Mesenteric fat pad (tissue), 1 donor: ENCODE measurements at places on chromosomes 6 and 20. TPM values are rescaled to one million over a fixed set of nuclear protein-coding genes. Genes with fewer than 3 reads are reported as not detected.

GRCh38 chr20:15763366-15763765 is 809.9 kb downstream of the KIF16B start:
- no peak for DNase-seq

DNA sequence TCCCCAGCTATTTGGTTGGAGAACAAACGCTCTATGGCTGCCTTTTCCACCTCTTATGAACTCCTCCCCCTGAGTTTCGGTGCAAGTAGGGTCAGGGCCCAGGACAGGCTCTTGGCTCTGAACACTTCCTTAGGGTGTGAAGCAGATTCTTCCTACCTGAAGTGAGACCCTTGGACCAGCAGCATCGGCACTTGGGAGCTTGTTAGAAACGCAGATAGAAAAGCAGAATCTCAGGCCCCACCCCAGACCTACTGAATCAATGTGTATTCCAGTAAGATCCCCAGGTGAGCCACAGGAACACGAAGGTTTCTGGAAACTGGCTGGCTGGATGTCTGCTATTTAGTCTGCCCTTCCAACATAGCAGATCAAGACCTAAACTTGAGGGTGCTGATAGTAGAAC is 3.2 kb downstream of the FAM50B start:
- no peak for DNase-seq

DNA sequence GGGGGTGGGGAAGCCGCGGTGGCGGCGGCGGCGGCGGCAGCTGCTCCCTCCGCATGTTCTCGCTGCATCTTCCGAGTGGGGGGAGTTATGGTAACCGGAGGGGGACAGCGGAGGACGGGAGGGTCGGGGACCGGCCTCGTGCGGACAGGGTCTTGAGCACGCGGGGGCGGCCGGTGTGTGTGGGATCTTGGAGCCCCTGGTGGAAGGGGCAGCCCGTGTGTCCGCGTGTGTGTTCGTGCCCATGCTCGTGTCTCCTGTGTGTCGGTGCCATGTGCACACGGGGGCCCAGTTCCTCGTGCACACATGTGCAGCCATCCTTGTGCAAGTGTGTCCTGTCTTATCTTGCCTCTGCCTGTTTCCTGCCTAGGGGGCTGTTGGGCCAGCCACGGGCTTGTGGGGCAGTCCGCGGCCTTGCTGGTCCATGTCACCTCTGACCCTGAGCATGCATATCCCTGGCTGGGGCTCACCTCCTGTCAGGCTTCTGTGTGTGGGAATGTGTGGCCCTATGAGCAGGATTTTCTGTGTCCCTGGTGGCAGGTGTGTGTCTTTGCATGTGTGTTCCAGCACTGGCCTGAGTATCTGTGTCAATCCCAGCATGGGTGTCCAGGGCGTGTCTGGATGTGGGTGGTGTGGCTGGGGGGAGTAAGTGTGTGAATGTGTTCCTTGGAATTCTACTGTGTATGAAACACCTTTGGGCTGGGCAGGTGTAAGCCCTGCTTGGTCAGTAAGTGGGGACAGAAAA is 8.5 kb downstream of the SYNGAP1 start:
- DNase-seq = no peak

DNA sequence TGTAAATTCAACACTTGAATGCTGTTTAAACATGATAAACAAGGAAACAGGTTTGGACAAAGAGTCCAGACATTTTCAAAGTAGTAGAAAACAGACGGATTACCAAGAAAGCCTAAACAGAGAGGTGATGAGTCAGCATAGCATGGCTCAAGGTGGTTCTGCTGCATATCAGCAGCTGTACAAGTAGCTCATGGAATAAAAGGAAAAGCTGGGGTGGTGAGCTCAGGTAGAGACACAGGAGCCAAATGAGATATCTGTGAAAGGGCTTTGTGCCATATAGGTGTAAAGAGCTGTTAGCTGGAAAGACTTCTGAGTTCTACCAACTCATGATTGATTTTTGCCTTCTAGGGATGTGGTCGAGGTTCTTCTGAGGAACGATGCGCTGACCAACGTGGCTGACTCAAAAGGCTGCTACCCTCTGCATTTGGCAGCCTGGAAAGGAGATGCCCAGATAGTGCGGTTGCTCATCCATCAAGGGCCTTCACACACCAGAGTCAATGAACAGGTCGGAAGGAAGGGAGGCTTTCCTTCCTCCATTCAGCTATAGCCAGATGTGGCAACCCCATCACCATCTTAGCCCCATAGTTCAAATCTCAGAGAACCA is 80.7 kb downstream of the ANKS1A start:
- DNase-seq = no peak

- DNase-seq = no peak
Observed at GRCh38 chr20:46085179-46085851, 4.4 kb downstream of the NCOA5 start.

GRCh38 chr6:149851461-149852110 is 12.6 kb downstream of the LRP11 start:
- DNase-seq = no peak

DNA sequence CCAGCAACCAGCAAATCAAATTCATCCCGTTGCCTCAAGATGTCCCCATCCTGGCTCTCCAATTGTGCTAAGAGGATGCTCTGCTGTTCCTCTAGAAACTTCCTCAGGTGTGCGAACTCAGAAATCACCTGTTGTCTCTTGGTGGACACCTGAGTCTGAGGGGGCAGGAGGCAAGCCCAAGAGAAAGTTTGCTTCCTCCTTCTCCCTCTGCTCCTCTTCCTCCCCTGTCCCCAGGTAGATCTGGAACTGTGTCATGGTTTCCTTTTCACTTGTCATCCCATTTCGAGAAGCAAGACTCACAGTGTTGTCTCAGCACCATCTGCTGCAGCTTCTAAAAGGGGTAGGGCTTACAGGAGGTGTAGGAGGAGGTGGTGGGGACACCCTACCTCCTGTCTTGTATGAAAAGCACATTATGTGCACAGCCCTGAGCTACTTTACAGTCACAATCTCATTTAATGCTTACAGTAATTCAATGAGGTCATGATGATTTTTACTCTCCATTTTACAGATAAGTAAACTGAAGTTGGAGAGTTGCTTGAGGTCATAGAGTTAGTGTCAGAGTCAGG is 2.5 kb downstream of the TRIM10 start:
- DNase-seq = no peak

DNA sequence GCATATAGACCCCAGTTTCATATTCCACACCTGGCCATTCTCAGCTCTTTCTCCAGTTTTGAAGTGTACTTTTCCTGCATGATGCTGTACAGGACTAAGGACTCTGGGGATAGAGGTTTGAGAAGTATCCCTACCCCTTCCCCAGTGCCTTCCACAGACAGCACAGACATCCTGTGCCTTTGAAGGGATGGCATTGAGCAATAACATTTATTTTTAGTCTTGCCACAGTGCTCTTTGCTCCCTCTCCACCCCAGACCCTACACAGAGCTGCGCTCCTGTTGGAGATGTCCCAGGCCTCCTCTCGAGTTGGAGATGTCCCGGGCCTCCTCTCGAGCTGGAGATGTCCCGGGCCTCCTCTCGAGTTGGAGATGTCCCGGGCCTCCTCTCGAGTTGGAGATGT is 275.8 kb downstream of the FARS2 start:
- no peak for DNase-seq

GRCh38 chr6:19873031-19873430 is 35.9 kb downstream of the ID4 start:
- no peak for DNase-seq

GRCh38 chr20:31505903-31506302 is 8.3 kb upstream of the HM13 start:
- no peak for DNase-seq

DNA sequence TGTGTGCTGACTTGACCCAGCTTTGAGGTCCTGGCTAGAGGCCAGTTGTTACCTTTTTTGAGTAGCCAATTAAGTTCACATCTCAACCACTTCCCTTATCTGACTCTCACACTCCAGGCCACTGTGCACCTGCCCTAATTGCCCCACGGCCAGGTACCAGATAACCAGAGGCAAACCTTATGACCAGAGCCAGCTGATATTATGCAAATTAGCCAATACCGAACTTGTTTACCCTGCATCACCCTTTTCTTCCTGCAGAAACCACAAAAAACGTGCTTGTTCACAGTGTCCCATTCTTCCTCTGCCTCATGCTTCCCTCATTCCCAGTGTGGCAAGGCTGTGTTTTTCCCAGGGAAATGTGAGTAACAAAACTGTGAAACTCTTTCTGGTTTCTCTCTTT is 89.3 kb downstream of the HTR1B start:
- DNase-seq = no peak

GRCh38 chr6:357261-357790 is 34.2 kb upstream of the IRF4 start:
- no peak for DNase-seq

GRCh38 chr20:46093531-46093930 is 3.8 kb upstream of the NCOA5 start:
- DNase-seq = no peak

DNA sequence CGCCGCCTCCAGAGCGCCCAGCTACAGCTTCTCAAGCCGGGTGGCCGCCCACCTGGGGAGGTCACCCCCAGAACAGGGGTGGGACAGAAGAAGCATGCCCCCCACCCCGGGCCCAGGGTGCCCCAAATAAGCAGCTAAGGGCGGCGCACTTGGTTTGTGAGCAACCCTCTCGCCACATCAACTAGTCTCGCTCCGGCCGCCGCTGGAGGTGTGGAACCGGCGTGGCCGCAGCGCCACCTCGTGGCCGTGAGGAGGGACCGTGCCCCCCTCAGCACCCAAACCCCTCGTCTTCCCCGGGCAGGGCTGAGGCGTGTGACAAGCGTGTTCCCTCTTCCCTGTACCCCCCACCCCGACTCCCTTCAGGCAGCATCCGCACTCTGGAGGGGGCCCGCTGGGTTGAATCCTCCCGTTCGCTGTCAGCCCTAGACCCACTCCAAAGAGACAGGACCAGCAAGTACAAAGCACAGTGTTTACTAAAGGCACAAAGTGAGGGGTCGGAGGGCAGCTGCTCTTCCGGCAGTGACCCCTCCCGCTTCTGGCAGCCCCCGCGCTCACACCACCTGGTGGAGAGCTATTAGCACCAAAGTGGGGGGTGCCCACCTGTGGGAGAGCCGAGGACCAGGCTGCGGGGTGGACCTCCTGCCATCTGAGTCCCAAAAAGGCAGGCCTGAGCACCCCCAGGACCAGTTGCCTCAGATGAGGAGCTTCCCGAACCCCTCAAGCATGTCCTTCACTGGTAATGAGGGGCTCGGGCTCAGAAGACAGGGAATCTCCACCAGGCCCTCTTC is 45.4 kb downstream of the MDFI start:
- peak; percentile 96 for DNase-seq

DNA sequence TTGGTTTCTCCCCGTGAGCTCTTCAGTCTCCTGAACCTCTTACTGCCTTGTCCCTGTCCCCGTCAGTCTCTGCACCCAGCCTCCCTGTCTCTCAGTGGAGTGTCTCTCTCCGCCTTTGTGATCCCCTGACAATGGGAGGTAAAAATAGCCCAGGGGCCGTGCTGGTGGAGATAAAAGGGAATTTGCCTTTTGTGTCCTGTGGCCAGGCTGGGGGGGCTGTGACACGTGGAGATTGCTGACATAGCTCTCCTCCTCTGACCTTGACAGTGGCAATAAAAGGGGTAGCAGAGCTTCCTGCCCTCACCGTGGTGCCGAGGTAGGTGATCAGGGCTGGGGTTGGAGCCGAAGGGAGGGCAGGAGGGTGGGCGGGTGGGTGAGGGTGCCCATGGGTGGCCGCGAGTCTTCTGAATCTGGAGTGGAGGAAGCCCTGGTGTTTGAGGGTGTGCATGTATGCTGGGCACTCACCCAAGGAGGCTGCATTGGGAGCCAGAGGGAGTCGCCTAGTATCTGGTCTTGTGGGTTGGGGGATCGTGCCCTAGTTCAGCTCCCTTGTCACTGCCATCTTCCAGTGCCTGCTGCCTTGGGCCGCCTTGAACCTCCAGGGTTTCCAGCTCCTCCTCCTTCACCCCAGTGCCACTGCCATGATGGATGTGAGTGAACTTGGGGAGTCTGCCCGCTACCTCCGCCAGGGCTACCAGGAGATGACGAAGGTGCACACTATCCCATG is 21.9 kb downstream of the MYH7B start:
- no peak for DNase-seq

DNA sequence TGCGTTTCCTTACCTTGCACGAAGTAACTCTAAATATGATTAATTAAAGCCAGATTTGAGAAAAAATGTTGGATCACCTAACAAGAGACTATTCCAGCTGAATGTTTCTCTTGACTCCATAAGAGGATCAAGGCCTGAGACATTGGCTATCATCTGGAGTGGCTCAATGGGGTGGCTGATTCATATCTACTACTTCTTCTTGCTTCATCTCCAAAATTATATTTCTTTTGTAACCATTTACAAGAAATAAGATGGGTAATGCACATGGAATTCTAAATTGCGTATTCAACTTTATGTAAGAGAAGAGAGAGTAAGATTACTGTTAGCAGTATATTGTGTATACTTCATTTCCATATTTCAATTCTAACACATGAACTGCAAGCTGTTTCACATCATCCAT is 819.0 kb upstream of the EYS start:
- DNase-seq = no peak

GRCh38 chr20:3330046-3330741 is 77.3 kb downstream of the DNAAF9 start:
- DNase-seq = no peak

DNA sequence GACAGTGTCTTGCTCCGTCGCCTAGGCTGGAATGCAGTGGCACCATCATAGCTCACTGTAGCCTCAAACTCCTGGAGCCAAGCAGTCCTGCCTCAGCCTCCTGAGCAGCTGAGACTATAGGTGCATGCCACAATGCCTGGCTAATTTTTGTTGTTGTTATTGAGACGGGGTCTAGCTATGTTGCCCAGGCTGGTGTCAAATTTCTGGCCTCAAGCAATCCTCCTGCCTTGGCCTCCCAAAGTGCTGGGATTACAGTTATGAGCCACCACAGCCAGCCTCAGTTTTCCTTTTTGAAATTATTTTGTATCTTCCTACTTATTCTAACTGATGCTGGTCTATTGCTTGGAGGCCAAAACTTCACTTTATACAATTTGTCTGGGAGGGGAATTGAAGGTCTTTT is 436.1 kb downstream of the UTRN start:
- no peak for DNase-seq

- no peak for DNase-seq
Observed at GRCh38 chr6:54254886-54255285, 53.4 kb upstream of the TINAG start.

DNA sequence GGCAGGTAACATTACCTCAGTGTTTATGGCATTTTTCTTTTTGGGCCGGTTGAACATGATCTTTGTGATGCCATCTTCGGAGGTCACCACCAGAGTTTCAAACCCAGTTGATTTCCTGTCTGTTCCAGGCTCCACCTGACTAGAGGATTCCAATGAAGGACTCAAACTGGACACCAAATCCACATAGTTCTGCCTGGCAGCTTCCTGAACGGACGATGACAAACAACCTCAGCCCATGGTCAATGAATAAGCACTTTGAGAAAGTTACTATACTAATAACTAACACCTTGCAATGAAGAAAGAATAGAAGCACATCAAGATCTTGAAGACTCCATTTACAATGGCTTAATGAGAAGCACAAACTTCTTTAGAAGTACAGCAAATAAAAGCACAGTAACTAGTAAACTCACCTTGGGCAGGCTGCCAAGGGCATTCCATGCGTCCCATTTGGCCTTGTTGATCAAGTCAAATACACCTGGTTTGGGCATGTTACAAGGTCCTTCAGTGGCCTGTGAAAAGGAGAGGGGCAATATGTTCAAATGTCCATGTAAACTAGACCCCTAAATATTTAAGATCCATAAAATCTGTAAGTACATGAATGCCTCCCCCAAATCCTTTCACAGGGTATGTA is 4.9 kb downstream of the ECI2 start:
- no peak for DNase-seq

The GATA5 gene
- total RNA-seq = 0.19 TPM

The TRAPPC3L gene
- total RNA-seq = not detected

The KIF6 gene
- total RNA-seq = 0.26 TPM

The BIRC7 gene
- total RNA-seq = 0.35 TPM

The TSPO2 gene
- total RNA-seq = not detected
